ENCODE measurements at places on chromosomes 2 and 18.

DNA sequence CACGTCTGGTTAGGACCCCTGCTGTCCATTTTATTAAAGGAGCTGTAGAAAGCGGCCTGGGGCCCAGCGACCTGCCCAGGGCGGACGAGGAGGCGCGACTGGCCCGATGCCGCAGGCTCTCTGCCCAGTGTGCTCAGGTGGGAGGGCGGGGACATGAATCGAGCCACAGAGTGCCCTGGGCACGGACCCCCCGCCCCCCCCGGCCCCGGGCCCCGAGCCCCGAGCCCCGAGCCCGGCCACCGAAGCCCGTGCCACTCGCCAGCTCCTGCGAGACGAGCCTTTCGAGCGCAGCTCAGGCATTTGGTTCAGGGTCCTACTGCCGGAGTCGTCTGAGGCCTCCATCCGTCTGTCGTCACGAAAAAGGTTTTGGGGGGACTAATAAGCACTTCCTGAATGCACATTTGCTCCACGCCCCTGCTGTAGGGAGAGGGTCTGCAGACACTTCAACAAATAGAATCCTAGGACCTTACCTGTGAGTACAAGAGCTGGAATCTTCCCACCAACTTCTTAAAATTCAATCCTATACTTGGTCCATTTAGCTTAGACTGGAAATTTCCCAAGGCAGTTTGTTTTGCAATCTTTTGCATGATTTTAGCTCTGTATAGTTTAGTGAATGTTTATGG is 602 bp upstream of the ADAM17 start:
- DNase-seq = peak; percentile 67

GRCh38 chr2:40418614-40419363 is 33.1 kb downstream of the SLC8A1 start:
- DNase-seq = no peak

- no peak for DNase-seq
Observed at GRCh38 chr18:50469380-50469781, 90.5 kb upstream of the MAPK4 start.

DNA sequence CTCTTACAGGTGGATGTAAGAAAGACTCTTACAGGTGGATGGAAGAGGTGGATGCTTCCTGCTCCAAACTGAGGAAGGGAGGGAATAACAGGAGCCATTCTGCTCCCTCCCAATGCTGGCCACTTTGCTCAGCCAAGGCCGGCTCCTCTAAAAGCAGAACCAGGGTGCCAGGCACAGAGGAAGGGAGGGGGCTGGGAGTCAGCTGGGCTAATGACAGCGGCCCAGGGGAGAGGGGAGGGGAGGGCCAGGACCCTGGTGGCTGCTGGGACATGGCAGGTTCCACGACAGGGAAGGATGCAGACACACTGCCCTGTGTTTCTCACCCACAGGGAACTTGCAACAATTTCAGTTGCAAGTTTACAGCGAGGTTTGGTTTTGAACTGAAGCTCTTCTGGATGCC is 173.4 kb downstream of the ANAPC1 start:
- DNase-seq = no peak

GRCh38 chr2:69642709-69643601 is 584 bp downstream of the AAK1 start:
- DNase-seq = peak; percentile 68

DNA sequence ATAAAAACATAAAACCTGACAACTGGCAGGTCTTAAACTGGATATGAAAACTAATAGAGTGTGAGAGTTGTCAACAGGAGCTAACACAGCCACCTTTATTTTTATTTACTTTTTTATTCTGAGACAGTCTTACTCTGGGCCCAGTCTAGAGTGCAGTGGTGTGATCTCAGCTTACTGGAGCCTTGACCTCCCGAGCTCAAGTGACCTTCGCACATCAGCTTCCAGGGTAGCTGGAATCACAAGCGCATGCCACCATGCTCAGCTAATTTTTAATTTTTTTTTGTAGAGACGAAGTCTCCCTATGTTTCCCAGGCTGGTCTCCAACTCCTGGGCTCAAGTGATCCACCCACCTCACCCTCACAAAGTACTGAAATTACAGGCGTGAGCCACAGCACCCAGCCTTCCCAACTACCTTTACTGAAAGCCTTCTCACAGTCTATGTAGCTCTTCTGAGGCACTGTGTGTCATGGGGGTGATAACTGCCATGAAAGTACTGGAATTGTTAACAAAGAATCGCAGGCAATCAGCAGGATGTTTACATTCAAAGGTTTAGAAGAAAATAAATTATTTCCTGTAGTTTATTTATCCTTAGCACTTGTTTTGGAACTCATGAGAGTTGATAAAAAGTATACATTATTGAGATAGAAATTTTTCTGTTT is 24.3 kb downstream of the GDF7 start:
- DNase-seq = no peak

GRCh38 chr2:160205505-160205904 is 5.4 kb upstream of the ITGB6 start:
- DNase-seq = no peak

DNA sequence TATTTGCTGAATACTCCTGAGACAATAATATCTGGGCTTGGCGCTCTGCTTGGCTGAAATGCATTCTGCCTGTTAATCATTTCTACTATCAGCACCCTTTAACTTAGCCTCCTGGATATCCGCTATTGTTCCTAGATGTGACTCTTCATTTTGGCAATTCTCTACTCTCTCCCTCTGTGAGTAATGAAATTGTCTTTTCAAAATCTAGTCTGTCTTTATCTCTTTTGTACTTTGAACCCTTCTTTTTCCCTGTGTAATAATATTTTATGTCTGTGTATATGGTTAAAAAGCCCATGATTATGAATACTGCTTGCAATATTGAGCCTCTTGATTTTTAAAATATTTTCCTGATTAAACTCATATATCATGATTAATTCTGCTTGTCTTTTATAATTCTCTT is 6.2 kb upstream of the REV1 start:
- DNase-seq = no peak

GRCh38 chr2:253202-253638 is 10.6 kb downstream of the SH3YL1 start:
- DNase-seq = no peak

DNA sequence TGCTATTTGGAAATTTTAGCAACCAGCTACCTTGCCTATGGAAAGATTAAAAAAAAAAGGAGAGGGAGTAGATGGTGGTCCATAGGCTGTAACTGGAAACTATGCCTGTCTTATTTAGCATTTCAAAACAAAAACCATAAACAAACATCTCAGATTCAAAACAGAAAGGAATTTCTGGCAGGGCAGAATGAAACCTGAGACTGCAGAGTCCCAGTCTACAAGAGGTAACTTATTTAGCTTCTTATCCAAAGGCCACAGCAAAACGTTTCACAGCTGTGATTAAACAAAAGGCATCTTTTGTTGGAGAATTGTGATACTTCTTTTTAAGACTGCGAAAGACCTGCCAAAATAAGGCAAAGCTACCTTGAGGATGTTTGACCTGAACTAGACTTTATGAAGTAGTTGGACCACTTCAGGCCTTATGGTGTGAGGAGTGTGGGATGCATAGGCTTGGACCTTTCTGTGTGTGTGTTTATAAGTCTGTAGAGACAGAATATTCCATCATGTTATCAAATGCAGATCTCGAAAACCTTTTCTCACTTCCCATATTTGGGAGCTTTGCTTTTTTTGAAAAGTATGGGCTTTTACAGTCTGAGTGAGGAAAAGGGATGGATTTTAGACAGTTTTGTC is 11.0 kb downstream of the CRIM1 start:
- DNase-seq = no peak

- no peak for DNase-seq
Observed at GRCh38 chr18:79479761-79480161, 84.0 kb downstream of the NFATC1 start.

DNA sequence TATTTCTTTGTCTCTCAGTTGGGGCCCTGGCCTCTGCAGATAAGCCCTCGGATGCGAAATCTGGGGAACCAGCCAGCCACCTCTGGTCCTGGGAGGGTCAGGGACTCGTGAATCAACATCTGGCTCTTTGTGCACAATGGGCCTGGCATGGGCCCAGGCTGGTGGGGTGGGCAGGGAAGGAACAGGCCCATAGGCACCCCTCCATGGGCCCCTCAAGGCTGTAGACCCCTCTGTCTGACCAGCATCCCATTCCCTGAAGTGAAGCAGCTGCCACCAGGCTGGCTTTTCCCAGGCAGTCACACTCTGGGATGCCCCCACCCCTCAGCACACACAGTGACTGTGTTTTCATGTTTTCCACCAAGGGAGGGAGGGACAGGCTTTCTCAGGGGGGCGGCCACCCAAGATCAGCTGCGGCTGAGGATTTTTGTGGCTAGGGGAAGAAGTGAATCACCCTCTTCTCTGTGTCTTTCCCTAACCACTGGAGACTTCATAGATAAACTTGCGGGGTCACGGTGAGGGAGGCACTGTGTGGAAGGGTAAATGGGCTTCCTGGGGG is 166.0 kb downstream of the AGAP1 start:
- no peak for DNase-seq

DNA sequence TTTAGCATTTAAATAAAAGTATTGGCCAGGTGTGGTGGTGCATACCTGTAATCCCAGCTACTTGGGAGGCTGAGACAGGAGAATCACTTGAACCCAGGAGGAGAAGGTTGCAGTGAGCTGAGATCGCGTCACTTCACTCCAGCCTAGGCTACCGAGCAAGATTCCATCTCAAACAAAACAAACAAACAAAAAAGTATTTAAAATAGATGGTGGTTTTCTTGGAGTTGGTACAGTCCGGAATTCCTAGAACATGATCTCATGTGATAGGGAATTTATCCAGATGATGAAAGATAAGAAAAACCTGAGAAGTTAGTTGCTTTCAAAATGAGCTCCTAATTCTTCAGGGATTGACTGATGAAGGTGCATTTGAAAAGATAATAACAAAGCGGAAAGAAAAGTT is 62.0 kb downstream of the BIRC6 start:
- DNase-seq = no peak

- DNase-seq = no peak
Observed at GRCh38 chr18:50653402-50654093, 93.7 kb downstream of the MAPK4 start.

DNA sequence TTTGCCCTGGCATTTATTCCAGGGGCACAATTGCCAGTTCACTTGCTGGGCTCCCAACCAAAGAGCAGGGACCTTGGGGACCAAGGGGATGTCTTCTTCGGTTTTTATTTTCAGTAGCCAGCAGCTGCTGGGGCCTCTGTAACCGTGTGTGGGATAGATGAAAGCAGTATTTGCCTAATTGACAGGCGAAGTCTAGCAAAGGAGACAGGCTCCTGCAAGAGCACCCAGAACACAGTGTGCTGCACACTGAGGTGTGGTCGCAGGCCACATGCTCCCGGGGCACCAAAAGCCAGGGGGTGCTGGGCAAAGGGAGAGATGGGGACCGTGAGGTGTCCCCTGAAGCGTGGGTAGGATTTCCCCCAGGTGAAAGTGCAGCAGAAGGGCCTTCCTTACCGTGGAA is 5.3 kb downstream of the SAG start:
- no peak for DNase-seq

GRCh38 chr2:227804975-227805374 is 8.7 kb upstream of the CCL20 start:
- DNase-seq = no peak

GRCh38 chr18:29096079-29096770 is 919.3 kb upstream of the CDH2 start:
- DNase-seq = peak; percentile 58

GRCh38 chr2:28181801-28182200 is 210.9 kb upstream of the FOSL2 start:
- DNase-seq = no peak

DNA sequence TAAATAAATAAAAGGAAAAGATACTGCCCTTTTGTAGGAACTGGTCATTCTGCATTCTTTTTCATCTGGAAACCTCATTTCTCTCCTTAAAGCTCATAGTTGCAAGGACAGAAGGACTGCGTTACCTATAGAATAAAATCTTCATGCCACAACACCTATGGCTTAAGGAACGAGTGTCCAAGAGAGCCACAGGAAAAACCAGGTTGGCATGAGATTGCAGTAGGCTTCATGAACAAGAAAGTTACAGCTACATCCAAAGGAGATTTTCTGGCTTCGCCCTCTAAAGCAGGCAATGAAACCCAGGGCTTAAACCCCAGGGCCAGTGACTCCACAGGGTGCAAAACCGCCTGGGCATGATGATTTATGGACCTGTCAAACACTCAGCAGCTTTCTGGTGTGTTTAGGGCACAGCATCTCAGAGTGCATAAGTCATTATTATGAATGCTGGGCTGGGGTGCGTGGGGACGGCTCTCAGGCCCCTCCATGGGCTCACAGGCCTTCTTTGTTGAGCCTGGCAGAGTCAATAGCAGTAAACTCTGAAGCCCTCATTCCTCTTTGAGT is 30.7 kb upstream of the PIEZO2 start:
- DNase-seq = no peak

DNA sequence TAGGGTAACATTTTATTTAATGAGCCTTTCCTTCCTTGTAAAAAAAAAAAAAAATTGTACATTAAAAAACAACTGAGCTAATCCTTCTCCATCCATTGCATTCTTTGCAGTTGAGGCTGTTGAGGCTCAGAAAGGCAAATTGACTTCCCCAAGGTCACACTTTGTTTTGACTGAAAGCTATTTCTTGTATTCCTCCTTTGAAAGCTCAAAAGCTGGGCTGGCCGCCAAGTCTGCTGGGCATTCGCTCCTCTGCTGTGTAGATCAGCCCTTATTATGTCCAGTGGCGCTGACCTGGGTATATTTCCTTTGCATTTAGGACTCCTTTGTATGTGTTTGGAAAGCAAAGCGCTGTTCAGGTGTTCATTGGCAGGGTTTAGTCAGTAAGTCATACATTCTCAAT is 44.0 kb downstream of the SGPP2 start:
- DNase-seq = no peak

DNA sequence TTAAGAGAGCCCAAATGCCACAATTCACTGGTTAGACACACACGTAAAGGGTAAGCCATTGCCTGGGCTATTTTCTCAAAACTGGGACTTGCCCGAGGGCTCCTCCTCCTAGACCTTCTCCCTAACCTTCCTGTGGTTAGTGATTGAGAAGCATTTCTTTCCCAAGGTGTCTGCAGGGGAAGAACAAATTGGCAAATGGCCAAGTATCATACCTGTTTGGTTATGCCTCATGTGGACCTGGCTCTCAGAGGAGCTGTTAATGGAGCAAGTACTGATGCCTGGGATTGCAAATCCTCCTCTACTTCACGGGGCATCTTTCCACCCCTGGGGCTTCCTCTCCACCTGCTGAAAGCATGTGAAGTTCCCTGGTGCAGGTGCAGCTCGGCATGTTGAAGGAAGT is 187.5 kb upstream of the CYRIA start:
- DNase-seq = no peak

- no peak for DNase-seq
Observed at GRCh38 chr2:137980459-137980858, 16.2 kb downstream of the HNMT start.

DNA sequence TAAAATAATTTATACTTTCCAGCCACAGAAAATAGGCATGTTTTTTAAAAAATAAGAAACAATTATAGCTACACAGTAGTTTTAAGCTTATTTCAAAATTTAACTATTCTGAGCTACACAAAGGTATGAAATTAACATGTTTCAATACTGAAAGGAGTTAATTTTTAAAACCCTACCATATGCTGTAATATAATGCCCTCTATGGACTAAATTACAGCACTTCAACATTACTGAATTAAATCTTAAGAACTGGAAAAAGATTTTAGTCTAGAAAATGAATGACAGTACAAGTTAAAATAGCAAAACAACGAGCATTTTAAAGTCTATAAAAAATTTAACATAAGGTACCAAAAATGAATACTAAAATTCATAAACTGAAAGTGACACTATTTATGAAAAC is 36.3 kb downstream of the RTN4 start:
- DNase-seq = peak; percentile 50

Data from hematopoietic multipotent progenitor cell treated with erythropoietin and hydrocortisone succinate and interleukin-3 and kit ligand, for 6 days (in vitro differentiated cells).